ENCODE measurements at places on chromosomes 11 and 22.

DNA sequence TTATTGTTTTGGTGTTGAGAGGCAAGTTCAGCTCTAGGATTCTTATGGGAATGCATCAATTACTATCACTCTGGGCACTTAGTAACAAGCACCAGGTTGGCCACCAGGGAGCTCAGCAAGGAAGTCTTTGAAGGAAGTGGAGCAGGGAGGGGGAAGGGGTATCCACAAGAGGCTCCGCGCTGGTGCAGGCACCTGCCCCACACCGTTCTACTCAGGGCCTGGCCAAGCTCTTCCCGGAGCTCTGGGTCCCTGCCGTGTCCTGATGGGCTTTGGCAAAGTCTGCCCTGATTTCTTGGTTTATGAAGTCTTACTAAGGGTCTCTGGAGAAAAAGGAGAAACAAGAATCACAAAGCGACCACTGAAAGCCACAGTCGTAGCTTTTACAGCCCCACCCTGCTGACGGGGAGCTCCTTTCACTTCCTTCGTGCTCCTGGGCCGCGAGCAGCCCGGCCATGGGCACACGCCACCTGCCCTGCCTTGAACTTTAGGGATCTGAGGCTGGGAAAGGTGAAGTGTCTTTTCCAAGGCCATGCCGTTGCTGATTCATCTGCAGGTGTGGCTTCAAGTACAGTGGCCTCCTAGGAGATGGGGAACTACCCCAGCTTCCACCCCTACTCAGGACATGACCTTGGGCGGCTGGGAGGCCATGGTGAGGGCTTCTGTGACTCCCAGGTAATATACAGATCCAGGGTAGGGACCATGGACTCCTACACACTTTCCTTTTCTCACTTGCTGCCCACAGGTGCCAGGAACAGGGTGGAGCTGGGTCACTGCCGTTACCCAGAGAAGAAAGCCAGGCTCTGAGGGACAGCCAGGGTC lies 15.9 kb upstream of the LRRC32 start:
- DNase-seq: peak; percentile 9

GRCh38 chr11:118892964-118893363 lies 9.3 kb downstream of the CXCR5 start:
- no peak for DNase-seq

DNA sequence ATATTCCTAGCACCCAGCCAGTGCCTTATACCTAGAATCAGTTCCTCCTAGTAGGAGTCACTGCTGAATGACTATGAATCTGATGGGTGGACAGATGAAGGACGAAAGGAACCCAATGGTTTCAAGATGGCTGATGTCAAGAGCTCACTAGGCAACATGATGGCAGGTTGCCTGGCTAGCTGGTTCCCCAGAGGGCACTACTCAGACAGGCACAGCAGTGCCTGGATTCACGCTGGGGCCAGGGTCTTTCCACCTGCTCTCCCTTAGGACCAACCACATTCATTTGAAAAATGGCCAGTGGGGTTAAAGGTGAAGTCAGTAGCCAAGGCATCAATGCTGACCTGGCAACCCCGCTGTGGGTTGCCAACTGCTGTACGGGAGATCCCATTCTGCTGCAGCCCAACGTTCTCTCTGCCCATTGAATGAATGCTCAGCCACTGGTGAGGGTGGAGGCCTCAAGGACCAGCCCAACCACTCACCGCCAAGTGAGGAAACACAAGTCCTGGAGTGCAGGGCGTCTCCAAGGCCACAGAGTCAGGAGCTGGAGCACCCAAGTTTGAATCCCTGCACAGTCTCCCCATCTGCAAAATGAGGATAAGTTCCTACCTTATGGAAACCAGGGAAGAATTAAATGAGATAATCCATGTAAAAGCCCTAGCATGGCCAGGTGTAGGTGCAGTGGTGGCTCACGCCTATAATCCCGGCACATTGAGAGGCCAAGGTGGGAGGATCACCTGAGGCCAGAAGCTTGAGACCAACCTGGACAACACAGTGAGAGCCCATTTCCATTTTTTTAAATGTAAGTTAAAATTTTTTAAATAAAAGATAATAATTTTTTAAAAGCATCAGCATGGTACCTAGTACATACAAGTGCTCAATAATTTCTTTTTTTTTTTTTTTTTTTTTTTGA lies 12.4 kb downstream of the MYH9 start:
- DNase-seq: no peak

- DNase-seq: no peak
Measured at GRCh38 chr11:131413217-131413616, 42.8 kb downstream of the NTM start.

GRCh38 chr11:27412192-27412691 lies 49.2 kb upstream of the CCDC34 start:
- DNase-seq: no peak

DNA sequence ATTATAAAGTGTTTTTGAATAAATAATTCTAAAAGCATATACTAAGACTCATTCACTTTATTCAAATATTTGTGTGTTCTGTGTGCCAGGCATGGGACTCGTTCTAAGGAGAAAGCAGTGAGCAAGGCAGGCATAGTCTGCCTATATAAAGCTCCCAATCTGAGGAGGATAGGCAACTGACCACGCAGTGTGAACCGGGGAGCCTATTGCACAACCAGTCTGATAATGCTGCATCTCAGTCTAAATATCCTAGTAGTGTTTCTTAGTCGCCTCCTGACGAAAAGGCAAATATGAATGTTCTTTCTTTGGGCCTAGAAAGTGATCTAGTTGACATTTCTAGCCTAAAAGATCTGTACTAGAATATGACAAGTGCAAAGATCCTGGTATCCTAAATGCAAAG lies 98.3 kb downstream of the C11orf65 start:
- no peak for DNase-seq

GRCh38 chr11:24122291-24122690 lies 374.6 kb upstream of the LUZP2 start:
- no peak for DNase-seq

GRCh38 chr22:35425971-35426800 lies 26.2 kb downstream of the MCM5 start:
- no peak for DNase-seq

Data from CD4-positive, alpha-beta T cell treated with Interleukin-6 at 100 ng/mL for 8 hours (primary cell).